ENCODE measurements at places on chromosomes 4 and X.

GRCh38 chrX:103378990-103379389 lies 2.7 kb downstream of the BEX3 start:
- no peak for DNase-seq

DNA sequence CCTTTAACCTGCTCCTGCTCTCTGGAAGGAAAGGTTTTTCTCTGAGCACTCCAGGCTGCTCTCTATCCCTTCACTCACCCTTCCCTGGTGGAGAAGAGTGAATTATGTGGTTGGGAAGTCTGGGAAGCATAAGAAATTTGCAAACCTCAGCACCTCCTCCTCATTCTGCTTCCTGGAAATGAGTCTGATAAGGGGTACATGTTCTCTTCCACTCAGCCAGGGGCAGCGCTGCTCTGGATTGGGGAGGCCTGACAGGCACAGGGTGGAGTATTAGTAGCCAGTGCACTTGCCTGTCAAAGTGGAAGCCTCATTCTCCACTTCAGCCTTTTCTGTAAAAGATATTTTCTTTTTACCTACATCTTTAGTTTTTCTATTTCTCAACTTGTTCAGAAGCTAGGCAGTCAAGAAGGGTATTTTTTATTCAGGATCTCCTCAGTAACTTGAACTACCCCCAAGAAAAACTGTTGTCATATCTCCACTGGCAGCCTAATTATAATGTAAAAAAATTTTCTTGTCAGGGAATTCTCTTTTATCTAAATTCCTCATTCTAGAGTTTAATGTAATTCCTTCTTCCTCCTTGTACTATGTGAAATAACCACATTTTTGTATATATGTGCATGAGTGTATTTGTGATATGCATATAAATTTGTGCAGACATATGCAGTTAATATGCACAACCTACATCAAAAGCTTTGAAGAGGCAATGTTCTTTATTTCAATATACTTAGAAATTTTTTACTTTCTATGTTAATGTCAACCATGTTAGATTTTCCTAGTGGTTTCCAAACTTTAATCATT lies 15.3 kb downstream of the ADAMTS3 start:
- DNase-seq = no peak

- no peak for DNase-seq
Measured at GRCh38 chrX:67555578-67556203, 11.9 kb downstream of the AR start.

- DNase-seq = no peak
Measured at GRCh38 chrX:15881381-15881897, 26.8 kb upstream of the AP1S2 start.

- no peak for DNase-seq
Measured at GRCh38 chrX:48477960-48478755, 2.2 kb downstream of the FTSJ1 start.

GRCh38 chrX:134732152-134732551 lies 73.9 kb upstream of the PLAC1 start:
- DNase-seq = no peak
